ENCODE measurements at places on chromosomes 11 and 22.

DNA sequence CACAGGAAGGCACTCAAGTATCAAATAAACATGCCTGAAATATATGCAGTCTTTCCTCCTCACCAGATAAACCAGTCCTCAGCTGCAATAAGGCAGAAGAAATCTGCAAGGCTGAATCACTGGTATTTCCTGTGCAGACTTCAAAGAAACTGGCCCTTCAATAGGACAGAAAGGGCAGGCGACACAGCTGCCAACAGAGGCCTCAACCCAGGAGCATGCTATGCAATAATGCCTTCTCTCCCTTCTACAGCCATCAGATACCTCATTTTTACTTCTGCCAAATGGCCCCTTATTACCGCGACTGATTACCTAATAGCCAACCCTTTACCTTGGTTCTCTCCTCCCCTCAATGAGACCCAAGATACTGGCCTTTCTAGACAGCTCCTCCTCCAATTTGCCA, 8.0 kb downstream of the NUMA1 start:
- H3K36me3 ChIP-seq, result no peaks in the 10 kb centered on the region
- H3K27me3 ChIP-seq, result no peaks in the 10 kb centered on the region
- DNase-seq, result no peak
- H3K27ac ChIP-seq, result no peak overlapping the region

- no peak for DNase-seq
- no peak overlapping the region for H3K27ac ChIP-seq
- no peaks in the 10 kb centered on the region for H3K36me3 ChIP-seq
These were observed 251.8 kb downstream of the NTM start for GRCh38 chr11:131622193-131622592.

DNA sequence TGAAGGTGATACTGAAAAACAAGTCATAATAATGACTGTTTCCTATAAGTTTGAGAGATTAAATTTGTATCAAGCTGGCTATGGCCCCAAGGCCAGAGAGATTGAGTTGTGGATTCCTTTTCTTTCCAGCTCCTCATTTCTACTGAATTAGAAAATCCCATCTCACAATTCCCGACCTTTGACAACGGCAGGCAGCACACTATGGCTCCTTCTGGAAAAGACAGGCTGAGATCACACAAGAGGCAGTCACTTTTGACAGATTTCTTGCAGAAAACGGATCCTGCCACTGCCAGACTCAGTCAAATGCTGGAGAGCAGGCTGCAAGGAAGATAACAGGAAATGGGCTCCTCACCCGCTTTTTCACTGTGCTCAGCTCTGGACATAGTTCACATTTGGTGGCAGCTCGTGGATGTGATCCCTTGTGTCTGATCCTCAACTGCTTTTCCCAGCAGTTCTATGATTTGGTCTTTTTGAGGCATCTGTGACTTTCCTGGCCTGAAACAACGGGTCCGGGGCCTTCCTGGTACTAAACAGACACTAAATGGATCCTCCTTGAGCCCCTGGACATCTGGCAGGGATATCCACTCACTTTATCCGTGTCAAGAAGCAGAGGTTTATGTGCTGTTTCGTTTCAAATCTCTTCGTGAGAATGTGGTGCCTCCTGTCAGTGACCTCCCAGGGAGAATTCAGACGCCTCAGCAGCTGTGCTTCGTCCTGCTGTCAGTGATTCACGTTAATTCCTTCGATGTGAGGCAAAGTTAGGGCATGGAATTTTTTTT, 26.1 kb upstream of the RTL6 start:
- no peaks in the 10 kb centered on the region for H3K27me3 ChIP-seq
- DNase-seq, result no peak
- no peaks in the 10 kb centered on the region for H3K36me3 ChIP-seq
- no peaks in the 10 kb centered on the region for H3K4me1 ChIP-seq

DNA sequence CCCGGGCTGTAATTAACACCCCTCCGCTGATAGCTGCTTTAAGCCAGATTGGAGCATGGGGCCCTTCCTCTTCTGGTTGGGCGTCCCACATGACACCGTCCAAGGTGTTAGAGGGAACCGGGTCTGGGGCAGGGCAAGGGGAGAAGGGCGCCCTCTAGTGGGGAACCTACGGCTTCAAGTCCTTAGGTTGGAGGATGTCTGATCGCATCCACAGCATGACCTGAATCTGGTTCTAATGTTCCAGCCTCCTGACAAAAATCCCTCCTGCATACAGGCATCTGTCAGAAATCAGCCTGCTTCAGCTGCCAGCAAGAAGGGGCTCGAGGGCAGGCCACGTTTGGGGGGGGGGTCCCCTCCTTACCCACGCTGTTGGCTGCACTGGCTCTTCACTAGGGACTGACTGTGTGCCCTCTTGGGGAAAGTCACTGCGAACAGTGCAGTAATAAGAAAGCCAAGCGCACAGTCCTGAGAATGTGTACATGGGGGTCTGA, 94.2 kb upstream of the TBCEL start:
- no peaks in the 10 kb centered on the region for H3K4me1 ChIP-seq
- no peaks in the 10 kb centered on the region for H3K27me3 ChIP-seq
- no peak overlapping the region for H3K4me3 ChIP-seq

- H3K27ac ChIP-seq, result no peak overlapping the region
- H3K36me3 ChIP-seq, result no peaks in the 10 kb centered on the region
- no peaks in the 10 kb centered on the region for H3K4me1 ChIP-seq
- no peak for DNase-seq
These were observed 188.9 kb downstream of the MYO18B start for GRCh38 chr22:25930788-25931310.

- H3K36me3 ChIP-seq, result no peaks in the 10 kb centered on the region
- DNase-seq, result no peak
- peaks cover 6% of the 10 kb centered on the region for H3K27me3 ChIP-seq
- no peaks in the 10 kb centered on the region for H3K4me1 ChIP-seq
- no peak overlapping the region for H3K4me3 ChIP-seq
- no peak overlapping the region for H3K27ac ChIP-seq
These were observed 2.9 kb upstream of the ABCC8 start for GRCh38 chr11:17479284-17480214.

DNA sequence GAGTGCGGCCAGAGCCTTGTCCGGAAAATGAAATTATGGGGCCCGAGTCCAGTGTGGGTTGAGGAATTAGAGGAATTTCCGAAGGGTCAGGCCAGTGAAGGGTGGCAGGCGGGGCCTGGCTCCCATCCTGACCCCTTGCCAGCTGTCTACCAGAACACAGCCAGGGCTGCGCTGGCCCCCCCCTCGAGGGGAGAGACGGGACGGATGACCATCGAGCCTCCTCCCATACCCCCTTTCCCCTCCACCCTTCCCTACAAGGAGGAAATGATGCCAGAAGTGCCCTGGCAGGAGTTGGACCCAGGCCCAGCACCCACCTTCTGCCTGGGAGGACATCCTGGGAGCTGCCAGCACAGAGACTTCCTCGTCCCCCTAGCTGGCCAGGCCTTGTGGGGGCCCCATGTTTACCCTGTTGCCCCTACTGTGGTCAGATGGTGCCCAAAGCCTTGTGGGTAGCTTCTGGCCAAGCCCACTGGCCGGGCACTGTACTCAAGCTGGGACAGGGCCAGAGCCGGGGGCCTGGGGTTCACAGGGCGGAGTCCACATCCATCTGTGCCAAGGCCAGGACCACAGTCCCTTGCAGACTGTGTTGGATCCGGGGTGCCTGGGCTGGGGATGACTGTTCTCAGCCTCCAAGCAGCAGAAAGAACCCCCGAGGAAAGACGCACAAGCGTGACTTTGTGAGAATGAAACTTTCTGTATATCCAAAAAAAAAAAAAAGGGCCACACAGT, 20.8 kb downstream of the ARVCF start:
- no peaks in the 10 kb centered on the region for H3K27me3 ChIP-seq
- H3K36me3 ChIP-seq, result no peaks in the 10 kb centered on the region
- no peak overlapping the region for H3K4me3 ChIP-seq
- no peaks in the 10 kb centered on the region for H3K4me1 ChIP-seq
- peak; percentile 50 for DNase-seq
